ENCODE measurements at places on chromosomes 2 and 18.

DNA sequence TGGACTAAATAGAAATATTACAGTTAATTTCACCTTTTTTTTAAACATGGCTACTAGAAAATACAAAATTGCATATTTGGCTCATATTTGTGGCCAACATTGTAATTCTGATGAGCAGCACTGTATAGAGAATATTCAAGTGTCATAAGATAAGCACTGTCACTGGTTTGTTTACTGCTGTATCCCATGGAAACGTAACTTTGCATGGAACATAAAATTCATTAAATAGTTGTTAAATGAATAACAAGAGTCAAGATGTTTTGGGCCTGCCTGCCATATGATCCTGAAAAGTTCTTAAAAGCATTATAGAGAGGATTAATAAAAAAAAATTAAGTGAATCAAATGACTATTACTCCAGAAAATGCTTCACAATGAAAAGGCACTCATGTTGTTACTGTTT is 763.7 kb upstream of the CRIM1 start:
- no peak for DNase-seq

GRCh38 chr2:69244882-69245281 is 142.1 kb downstream of the GFPT1 start:
- no peak for DNase-seq

DNA sequence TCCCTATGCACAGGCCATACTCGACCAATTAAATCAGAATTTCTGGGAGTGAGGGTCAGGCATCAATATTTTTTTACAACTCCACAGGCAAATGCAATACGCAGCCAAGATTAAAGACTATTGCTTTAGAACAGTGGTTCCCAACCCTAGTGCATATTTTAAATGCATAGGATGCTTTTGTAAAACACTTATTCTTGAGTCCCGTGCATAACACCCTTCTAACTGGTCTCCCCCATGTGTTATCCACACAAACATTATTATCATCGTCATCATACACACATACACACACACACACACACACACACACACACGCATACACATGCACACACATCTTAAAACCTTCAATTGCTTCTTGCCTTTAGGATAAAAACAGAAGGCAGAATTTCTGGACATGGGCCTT is 145.0 kb upstream of the PELI1 start:
- DNase-seq: no peak

GRCh38 chr2:45131587-45131986 is 122.3 kb upstream of the SIX2 start:
- no peak for DNase-seq

- DNase-seq: no peak
Observed at GRCh38 chr2:12261986-12262680, 454.6 kb upstream of the TRIB2 start.

GRCh38 chr18:77006305-77007175 is 126.0 kb downstream of the MBP start:
- no peak for DNase-seq

DNA sequence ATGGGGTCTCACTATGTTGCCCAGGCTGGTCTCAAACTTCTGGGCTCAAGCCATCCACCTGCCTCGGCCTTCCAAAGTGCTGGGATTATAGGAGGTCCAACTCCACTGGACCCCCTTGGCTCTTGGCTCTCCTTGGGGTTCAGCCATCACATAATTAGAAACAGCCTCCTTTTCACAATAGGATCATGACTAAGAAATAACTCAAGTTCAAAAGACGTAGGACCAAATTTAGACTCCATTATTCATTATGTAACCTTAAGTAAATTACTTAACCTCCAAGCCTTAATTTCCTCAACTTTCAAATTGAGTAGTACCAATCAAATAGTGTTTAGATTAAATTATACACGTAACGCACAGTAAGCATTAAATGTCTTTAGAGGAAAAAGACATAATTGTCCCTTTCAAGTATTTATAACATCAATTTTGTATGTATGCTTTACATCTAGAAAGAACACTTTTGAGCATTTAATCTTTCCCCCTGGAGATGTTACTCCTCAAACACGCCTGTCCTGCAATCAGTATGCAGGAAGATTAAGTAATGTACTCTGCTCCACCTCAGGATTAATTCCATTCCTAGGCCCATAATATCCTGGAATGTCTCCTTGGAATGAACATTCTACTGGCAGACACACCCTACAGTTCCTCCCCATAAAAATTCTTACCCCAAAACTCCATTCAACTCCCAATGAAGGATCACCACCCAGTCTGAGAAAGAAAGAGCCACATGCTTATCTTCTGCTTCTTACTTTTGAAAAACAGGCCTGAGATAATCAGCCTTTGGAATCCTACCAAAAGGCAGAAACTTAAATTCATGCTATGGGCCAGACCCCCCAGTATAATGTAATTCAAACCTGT is 49.1 kb downstream of the COBLL1 start:
- no peak for DNase-seq

GRCh38 chr2:237815637-237816036 is 17.1 kb downstream of the RBM44 start:
- DNase-seq: no peak

DNA sequence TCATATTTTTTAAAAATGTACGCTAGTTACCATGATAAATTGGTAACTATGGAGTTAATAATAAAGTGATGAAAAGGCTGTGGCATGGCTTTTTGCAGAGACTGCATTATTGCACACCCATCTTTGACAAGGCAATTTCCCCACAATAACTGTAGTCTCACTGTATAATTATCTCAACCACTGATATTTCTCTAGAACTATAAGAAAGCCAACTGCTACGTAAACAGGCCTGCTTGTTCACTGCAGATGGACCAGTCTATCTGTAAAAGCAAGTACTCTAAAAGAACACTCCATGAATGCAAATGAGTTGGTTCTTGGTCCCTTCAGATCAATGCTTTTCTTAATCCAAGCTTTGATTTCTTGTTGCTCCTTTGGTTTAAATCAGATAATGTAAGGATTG is 218.7 kb downstream of the RBM43 start:
- no peak for DNase-seq

DNA sequence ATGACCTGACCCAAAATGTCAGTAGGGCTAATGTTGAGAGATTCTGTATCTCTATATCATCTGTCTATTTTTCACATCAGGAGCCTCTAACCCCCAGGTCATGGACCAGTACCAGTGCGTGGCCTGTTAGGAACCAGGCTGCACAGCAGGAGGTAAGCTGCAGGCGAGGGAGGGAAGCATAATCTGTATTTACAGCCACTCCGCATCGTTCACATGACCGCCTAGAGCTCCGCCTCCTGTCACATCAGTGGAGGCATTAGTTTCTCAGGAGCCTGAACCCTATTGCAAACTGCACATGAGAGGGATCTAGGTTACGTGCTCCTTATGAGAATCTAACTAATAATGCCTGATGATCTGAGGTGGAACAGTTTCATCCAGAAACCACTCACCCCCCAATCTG is 180.6 kb downstream of the RDH14 start:
- no peak for DNase-seq

GRCh38 chr2:7452110-7452876 is 535.1 kb downstream of the RNF144A start:
- no peak for DNase-seq

- no peak for DNase-seq
Observed at GRCh38 chr18:58615140-58616132, 13.5 kb downstream of the ALPK2 start.

DNA sequence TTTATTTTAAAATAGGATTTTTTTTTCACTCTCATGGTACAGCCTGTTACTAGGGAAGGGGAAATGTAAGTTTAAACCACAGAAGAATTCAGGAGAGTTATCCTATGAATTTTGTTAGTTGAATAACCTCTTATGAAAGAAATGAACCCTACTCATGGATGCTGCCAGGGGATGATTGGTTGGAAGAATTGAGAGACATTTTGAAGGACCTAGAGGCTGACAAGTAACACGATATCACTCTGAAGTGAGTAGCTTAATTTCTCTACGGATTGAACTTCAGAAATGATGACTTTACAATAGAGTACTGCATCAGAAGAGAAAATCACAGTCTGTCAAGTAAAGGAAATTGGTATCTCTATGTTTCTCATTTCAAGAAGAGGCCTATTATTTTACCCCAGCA is 1346.2 kb downstream of the SUCLG1 start:
- DNase-seq: no peak

DNA sequence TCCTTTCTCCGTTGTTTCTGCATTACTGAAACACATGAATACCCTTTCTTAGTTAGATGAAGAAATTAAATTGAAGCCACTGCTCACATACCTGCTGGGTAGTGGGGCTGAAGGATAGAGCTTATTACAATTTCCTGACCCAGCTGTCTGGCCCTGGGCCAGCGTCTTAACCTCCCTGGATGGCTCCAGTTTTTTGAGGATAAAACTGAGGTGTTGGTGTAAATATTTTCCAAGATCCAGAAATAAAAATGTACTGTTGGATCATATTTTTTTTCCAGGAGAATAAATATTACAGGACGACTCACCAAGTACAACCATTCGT is 3.5 kb downstream of the RNF144A start:
- DNase-seq: no peak

DNA sequence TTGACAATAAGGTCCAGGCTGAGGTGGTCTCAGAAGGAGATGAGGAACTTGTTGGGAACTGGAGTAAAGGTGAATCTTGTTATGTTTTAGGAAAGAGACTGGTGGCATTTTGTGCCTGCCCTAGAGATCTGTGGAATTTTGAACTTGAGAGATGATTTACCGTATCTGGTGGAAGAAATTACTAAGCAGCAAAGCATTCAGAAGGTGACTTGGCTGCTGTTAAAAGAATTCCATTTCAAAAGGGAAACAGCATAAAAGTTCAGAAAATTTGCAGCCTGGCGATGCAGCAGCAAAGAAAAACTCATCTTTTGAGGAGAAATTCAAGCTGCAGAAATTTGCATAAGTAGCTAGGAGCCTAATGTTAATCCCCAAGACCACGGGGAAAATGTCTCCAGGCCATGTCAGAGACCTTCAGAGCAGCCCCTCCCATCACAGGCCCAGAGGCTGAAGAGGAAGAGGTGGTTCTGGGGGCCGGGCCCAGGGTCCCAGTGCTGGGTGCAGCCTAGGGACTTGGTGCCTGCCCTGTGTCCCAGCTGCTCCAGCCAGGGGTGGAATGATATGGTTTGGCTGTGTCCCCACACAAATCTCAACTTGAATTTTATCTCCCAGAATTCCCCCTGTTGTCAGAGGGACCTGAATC is 73.5 kb downstream of the FIGN start:
- DNase-seq: no peak

Measured in NCI-H1436 (cell line).